ENCODE measurements at places on chromosomes 13 and 19. TPM values are rescaled to one million over a fixed set of nuclear protein-coding genes. Genes with fewer than 3 reads are reported as not detected.

Gene APOC4
- total RNA-seq: not detected

Gene METTL21C
- not detected for total RNA-seq

Gene TINCR
- total RNA-seq: not detected

Gene PRDX2
- 258 TPM for total RNA-seq

Gene CA11
- 1.2 TPM for total RNA-seq

Gene ZNF44
- total RNA-seq: 3.9 TPM

Gene C1QTNF9B
- not detected for total RNA-seq

Gene LGALS4
- total RNA-seq: not detected

Gene MBOAT7
- 83.9 TPM for total RNA-seq

Gene OSCAR
- total RNA-seq: not detected

Gene RFPL4A
- total RNA-seq: under 0.01 TPM
